Activated CD8-positive, alpha-beta memory T cell treated with anti-CD3 and anti-CD28 coated beads, Interleukin-2, amount 10 ng/mL, durations not matched to agents 7 days and 5 days (primary cell): ENCODE measurements at places on chromosomes 16 and 17. TPM values are rescaled to one million over a fixed set of nuclear protein-coding genes. Genes with fewer than 3 reads are reported as not detected.
A peak's percentile ranks its signal among the peaks of the same experiment; 100 is the strongest.

- H3K27me3 ChIP-seq: no peaks in the 10 kb centered on the region
- no peak for DNase-seq
- H3K4me1 ChIP-seq: no peaks in the 10 kb centered on the region
- peaks cover 11% of the 10 kb centered on the region for H3K36me3 ChIP-seq
These were observed 127.0 kb downstream of the BANP start for GRCh38 chr16:88078111-88078775.

GRCh38 chr16:62755938-62756337, 719.7 kb upstream of the CDH8 start:
- DNase-seq: no peak
- no peaks in the 10 kb centered on the region for H3K36me3 ChIP-seq
- no peak overlapping the region for H3K27ac ChIP-seq
- no peaks in the 10 kb centered on the region for H3K4me1 ChIP-seq

DNA sequence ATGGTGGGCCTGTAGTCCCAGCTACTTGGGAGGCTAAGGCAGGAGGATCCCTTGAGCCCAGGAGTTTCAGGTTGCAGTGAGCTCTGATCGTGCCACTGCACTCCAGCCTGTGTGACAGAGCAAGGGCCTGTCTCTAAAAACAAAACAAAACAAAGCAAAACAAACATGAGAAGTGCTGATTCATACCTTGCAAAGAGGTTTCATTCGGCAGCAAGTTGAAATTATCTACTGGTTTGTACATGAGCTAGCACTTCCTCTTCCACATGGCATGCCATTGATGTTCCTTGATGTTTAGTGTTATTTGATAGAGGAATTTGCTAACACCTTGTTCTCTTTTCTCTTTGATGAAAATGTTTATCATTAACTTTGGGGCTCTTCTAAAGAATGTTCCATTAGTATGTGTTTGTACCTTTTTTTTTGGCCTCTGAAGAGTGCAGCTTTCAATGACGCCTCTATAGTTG, 50.6 kb downstream of the SPECC1 start:
- peak overlapping the region; percentile 64 for H3K27ac ChIP-seq
- DNase-seq: no peak
- peaks cover 25% of the 10 kb centered on the region for H3K4me1 ChIP-seq
- H3K27me3 ChIP-seq: no peaks in the 10 kb centered on the region

The GJD3 gene
- not detected for total RNA-seq

The ST6GALNAC2 gene
- total RNA-seq: not detected
